Substantia nigra (tissue), 51 donors: ENCODE measurements at places on chromosomes 3 and 15.

DNA sequence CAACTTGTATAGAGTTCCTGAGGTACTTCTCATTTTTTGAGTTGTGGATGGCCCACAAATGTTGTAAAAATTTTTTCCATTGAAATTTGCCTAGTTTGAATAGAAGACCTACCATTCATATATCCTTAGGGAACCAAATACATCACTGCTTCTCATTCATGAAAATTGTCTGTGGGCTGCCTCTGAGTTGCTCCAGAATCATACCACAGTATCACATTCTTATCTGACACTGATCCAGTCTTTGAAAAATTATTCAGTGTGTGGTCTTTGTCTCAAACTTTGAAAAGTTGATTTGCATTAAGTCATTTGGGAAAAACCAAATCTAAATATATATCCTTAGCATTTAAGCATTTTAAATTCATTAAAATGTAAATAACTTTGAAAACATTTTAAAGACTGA, 321.1 kb downstream of the LSAMP start:
- no peak for DNase-seq

- no peak for DNase-seq
Measured at GRCh38 chr3:151047636-151048035, 37.8 kb upstream of the MED12L start.

DNA sequence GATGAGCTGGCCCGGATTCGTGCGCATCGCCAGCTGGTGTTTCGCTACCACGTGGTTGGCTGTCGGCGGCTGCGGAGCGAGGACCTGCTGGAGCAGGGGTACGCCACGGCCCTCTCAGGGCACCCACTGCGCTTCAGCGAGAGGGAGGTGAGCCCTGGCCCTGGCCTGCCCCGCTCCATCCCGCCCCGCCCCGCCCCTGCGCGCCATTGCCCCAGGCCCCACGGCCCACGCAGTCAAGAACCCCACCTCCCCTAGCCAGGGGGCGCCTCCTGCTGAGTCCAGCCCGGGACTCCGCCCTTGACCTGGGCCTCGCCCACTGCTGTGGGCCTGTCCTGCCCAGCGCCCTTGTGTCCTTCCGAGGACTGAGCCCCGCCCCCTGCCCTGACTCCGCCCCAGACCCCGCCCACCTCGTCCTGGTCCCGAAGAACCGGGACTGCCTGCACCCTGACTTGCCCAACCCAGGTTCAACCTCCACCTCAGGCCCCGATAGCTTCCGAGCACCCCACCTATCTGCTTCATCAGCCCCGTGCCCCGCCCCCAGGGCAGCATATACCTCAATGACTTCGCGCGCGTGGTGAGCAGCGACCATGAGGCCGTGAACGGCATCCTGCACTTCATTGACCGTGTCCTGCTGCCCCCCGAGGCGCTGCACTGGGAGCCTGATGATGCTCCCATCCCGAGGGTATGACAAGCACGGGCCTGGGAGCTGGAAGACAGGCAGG, 14.8 kb downstream of the NT5DC2 start:
- DNase-seq: no peak

GRCh38 chr3:184676927-184677326, 34.9 kb downstream of the MAGEF1 start:
- no peak for DNase-seq

- no peak for DNase-seq
Measured at GRCh38 chr15:49135342-49135857, 20.0 kb downstream of the COPS2 start.

DNA sequence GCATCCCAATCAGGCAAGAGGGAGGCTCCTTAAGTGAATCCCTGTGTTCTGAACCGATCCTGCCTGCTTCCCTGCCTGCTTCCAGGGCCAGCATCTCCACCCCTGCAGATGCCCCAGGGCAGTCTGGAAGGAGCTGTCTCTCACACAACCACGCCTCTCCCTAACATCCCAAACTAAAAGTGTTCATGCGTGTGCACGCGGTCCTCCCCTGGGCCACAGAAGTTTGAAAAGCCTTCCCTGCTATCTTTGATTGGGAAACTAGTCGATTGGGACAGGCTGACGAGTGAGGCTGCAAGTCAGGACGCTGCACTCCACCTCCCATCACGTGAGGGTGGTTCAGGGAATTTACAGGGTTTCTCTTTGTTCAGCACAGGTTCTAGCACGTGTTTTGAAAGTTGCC, 340.9 kb upstream of the ICE2 start:
- DNase-seq: no peak

DNA sequence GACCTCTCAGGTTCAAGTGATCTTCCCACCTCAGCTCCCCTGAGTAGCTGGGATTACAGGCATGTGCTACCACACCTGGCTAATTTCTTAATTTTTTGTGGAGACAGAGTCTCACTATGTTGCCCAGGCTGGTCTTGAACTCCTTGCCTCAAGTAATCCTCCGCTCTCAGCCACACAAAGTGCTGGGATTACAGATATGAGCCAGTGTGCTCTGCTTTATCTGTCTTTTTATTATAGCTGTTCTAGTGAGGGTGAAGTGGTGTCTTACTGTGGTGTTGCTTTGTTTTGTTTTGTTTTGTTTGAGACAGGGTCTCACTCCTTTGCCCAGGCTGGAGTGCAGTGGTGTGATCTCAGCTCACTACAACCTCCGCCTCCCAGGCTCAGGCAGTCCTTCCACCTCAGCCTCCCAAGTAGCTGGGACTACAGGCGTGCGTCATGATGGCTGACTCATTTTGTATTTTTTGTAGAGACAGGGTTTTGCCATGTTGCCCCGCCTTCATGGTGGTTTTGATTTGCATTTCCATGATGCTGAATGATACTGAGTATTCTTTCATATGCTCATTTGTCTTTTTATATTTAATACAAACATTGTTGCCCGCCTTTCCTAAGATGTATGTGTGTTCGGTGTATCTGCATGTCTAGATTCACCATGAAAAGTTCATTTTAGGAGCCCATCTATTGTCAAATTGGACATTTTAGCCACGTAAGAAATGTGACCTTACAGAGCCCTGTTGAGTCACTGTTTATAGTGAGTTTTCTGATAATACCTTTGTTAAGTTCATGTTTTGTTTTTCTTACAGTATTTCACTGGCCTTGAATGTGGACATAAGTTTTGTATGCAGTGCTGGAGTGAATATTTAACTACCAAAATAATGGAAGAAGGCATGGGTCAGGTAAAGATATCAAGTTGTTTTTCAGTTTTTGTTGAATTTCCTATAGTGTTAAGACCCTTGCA, 80.6 kb downstream of the ARIH1 start:
- DNase-seq: no peak

DNA sequence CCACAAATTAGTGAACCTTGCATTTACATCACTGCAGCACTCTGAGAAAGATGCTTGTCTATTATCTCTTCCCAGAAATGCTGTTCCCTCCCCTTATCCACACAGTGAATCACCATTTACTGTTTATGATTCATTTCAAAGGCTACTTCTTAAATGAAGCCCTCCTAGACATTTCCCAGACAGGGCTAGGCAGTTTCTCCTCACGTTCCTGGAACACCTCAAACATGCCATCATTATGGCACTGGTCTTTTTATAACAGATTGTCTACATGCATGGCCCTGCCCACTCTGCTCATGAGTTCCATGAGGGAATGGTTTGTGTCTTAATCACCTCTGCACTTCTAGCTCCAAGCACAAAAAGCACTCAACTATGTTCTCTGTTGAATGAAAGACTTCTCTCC, 32.2 kb upstream of the TM2D3 start:
- DNase-seq: no peak

- DNase-seq: no peak
Measured at GRCh38 chr3:153785901-153786300, 335.3 kb upstream of the ARHGEF26 start.

GRCh38 chr3:52222319-52223221, 2.9 kb downstream of the TLR9 start:
- DNase-seq: no peak

- no peak for DNase-seq
Measured at GRCh38 chr15:94286583-94286982, 55.2 kb downstream of the MCTP2 start.

DNA sequence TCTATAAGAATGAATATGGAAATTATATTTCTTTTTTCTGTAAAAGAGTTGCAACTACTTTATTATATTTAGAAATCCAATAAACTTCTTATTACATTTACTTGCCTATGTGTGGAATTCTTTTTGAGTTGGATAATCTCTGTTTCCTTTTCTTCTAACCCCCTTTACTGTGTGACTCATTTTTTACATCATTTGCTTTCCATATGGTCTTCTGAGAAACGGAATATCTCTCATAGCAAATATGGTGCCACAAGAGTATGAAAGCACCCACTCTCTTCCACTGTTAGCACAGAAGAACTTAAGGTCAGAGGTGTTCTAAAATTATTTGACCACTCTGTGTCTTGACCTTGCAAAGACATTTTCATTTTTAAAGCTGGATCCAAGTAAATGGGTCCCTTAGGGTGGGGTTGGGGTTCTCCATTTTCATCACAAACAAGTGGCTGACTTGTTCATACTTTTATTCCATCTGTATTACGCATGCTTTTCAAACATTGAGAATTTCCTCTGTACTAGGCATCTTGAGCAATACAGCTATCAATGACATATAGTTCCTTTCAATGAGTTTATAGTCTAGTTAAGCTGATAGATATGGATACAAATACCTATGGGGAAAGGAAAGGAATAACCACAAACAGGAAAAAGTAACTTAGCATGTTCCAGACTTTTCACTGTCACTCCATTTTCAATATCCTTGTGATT, 281.1 kb upstream of the TPRG1 start:
- no peak for DNase-seq

DNA sequence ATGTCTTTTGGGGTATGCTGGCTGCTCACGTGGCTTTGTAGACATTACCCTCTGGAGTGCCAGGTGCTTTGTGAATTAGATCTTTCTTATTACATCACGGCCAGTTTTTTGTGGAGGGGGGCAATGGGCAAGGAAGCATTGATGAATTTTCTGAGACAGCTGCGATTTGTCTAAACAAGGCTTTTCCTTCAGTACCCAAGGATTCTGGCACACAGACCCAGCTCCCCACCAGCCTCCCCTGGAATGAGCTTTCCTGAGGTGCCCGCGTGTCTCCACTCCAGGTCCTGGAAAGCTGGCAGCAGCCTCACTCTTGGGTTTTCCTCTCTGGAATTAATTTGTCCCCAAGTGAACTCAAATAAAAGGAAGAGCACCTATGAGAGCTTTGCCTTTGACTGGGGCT, 157.6 kb upstream of the CTDSPL start:
- DNase-seq: no peak

- no peak for DNase-seq
Measured at GRCh38 chr15:95113041-95113440, 881.7 kb downstream of the MCTP2 start.

DNA sequence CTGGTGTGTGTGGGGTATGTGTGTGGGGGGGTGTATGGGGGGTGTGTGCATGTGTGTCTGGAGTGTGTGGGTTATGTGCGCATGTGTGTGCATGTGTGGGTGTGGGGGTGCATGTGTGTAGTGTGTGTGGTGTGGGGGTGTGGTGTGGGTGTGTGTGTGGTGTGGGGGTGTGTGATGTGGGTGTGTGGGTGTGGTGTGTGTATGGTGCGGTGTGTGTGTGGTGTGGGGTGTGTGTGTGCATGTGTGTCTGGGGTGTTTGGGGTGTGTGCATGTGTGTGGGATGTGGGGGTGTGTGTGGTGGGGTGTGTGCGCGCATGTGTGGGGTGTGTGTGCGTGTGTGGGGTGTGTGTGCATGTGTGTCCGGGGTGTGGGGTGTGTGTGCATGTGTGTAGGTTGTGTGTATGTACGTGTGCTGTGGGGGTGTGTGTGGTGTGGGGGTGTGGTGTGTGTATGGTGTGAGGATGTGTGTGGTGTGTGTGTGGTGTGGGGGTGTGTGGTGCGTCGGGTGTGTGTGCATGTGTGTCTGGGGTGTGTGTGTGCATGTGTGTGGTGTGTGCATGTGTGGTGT, 6.2 kb upstream of the OCA2 start:
- DNase-seq: no peak

DNA sequence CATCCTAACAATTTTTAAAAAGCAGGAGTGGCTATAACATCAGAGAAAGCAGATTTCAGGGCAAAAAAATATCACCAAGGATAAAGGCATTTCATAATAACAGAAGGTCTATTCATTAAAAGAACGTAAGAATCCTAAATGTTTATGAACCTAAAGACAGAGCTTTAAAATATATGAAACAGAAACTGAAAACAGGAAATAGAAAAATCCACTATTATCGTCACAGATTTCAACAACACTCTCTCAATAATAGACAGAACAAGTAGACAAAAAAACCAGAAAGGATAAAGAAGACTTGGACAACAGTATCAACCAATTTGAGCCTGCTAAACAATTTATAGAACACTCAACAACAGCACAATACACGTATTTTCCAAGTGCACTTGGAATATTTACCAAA, 71.4 kb downstream of the FBXL22 start:
- no peak for DNase-seq

GRCh38 chr15:98955331-98955730, 52.3 kb downstream of the PGPEP1L start:
- DNase-seq: peak; percentile 89

GRCh38 chr3:104974316-104974715, 392.4 kb upstream of the ALCAM start:
- no peak for DNase-seq

GRCh38 chr3:55369141-55369847, 117.8 kb downstream of the WNT5A start:
- DNase-seq: no peak

GRCh38 chr15:49887659-49888322, 231.2 kb downstream of the ATP8B4 start:
- DNase-seq: no peak

DNA sequence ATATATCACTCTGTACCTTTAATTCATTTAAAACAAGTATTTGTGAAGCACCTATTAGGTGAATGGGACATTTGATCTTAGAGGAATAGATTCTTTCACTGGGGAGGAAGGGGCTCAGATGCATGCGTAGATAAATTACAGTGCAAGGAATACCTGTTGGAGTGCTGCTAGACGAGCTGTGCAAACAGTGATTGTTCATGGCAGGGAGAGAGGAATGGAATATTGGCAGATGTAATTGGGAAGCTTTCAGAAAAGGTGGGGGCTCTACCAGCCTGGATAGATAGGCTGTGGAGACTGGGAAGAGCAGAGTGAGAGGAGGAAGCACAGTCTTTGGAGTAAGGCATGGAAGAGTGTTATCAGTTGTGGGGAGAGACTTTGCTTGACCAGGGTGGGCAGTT, 116.8 kb downstream of the AKAP13 start:
- no peak for DNase-seq

- no peak for DNase-seq
Measured at GRCh38 chr15:62444104-62445022, 279.3 kb upstream of the C2CD4B start.

- DNase-seq: no peak
Measured at GRCh38 chr15:33067456-33067855, 127.1 kb downstream of the FMN1 start.

GRCh38 chr15:101275018-101275417, 2.3 kb downstream of the SELENOS start:
- no peak for DNase-seq

GRCh38 chr15:69026355-69026754, 11.9 kb downstream of the NOX5 start:
- DNase-seq: no peak

DNA sequence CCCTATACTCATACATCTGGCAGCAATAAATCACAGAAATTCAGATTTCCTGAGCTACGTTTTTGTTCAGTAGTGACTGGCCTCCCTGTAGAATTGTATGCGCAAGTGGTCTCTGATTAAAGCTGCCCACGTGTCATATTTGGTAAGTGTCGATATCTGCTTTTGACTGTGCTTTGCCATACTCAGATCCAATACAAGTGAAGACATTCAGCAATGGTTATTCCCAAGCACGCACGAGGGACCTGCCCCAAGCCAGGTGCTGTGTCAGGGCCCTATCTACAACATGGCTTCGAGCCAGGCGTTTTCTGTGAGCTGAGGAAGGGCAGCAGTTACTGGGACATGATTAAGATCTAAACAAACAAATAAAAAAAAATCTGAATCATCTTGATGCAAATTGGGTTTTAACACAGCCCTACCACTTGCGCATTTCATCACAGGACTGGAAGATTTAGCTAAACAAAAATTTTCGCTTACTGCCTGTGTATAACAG, 47.2 kb upstream of the ICE2 start:
- DNase-seq: no peak
